Stimulated activated naive CD8-positive, alpha-beta T cell treated with anti-CD3 and anti-CD28 coated beads, Interleukin-15, amount 100 ng/mL, for 72 hours (primary cell): ENCODE measurements at places on chromosomes 16 and 17.
A peak's percentile ranks its signal among the peaks of the same experiment; 100 is the strongest.

GRCh38 chr17:17440010-17440843 lies 36.6 kb upstream of the MED9 start:
- DNase-seq = peak; percentile 65

DNA sequence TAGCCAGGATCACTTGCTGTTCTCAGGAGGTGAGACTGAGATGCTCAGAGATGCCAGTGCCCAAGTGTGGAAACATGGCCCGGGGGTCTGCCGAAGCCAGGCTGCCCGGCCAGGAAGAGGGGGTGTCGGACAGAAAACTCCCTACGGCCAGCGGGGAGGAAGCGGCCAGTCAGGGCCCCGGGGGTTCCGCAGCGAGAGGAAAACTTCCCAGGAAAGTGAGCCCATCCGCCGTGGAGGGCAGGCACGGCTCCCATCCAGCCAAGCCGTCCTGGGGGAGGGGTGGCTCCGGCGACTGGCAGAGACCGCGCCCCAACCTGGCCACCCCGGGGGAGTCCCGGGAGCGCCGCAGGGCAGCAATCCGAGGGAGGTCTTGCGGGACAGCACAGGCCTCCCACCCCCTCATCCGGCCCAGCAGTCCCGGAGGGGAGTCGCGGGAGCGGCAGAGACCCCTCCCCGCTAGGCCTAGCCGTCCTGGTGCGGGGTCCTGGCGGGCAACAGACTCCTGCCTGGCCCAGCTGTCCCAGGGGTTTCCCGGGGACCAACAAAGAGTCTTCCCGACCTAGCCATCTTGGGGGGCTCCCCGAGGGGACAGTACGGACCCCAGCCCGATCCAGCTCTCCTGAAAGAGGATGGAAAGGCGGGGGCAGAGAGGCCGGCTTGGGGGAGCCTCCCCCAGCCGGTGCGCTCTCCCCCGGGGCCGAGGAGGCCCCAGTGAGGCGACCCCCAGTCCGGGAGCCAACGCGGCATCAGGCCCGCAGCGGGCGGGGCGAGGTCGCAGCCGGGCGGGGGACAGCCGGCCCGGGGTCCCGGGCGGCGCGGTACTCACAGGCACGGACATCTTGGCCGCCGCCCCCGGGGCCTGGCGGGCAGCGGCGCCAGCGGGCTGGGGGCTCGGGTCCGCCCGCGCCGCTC lies 13.8 kb upstream of the BCAR1 start:
- DNase-seq = no peak

- no peak for DNase-seq
Observed at GRCh38 chr17:29041571-29041970, 1.4 kb upstream of the PIPOX start.

- no peak for DNase-seq
Observed at GRCh38 chr16:70579648-70580630, 56.3 kb downstream of the SF3B3 start.

DNA sequence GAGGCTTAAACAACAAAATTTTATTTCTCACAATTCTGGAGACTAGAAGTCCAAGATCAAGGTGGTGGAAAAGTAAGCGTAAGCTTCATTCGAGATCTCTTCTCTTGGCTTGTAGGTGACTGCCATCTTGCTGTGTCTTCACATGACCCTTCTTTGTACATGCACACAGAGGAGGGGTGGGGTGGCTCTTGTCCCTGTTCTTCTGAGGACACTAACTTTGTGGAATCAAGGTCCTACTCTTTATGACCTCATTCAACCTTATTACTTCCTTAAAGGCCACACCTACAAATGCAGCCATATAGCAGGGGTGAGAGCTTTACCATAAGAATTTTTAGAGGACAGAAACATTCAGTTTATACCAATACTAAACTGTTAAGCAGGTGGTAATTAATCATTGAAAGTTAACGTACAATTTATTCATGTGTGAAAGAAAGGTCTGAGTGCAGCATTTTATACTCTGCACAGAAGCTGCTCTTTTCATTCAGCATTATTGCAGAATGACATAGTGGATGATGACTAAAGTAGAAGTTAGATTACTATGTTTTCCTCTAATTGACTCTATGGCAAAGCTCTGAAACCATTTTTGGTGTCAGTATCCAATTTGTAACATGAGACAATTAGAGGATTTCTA lies 139.9 kb upstream of the HLF start:
- DNase-seq = no peak

DNA sequence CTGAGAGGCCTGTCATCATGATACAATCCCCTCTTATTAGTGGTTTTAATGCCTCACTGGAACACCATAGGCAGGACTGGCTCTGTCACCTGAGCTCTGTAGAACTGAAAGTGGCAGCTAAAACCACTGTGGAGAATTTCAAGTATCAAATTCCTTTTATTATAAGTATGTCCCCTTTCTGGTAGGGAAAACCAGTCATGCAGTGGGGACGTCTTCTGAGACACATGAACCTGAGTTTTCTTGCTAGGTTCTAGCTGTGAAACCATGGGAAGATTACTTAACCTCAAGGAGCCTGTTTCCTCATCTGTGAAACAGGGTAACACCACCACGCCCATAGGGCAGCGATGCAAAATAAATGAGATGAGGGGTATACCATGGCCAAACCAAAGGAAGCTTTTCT lies 4.7 kb downstream of the VAC14 start:
- DNase-seq = no peak

GRCh38 chr17:7184091-7184488 lies 4.9 kb upstream of the ASGR1 start:
- no peak for DNase-seq
